ENCODE measurements at places on chromosomes 1 and 21.

DNA sequence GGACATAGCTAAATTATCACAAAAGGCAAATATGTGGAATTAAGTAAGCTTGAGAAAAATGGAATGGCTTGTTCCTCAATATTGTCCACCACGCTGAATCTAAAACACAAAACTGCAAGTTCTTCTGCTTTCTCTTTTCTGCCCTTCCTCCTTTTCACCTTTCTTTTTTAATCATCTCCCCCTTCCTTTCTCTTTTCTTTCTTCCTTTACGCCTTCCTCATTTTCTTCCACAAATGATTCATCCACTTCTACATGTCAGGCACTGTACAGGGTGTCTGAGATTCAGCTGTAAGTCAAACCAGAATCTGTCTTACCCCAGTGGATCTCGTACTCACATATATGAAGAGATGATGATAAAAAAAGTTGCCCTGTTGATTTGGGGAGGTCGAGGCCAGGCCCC, 1182.5 kb downstream of the MRPL39 start:
- no peak for DNase-seq

DNA sequence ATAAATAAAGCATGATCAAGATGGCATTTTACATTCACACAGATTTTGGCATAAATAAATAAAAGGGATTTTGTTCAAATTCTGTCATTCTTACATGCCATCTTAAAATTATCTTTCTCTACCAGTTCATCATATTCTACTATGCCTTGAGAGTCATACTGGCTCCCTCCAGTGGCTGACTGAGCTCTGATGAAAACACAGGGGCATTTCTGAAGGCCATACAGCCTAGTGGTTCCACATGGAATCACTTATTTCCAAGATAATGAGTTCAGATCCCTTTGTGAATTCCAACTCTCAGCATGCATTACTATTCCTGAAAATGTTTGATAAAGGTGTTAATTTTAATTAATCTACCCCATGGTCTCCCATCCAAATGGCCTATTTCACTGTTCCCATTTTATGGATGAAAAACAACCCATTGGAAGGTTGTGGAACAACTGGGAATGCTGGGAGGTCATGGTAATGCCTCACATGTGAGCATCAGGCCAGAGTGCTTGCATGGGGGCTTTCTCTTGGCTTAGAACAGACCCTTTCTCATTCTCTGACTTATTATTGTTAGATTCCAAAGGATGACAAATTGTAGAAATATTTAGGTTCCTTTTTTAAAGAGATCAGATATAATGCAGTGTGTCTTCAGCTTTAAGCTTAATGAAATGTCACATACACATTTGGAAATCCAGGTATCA, 622.4 kb upstream of the PKN2 start:
- DNase-seq = peak; percentile 84

GRCh38 chr1:203028784-203029553, 2.7 kb downstream of the PPFIA4 start:
- no peak for DNase-seq

GRCh38 chr1:107555578-107555977, 409.4 kb downstream of the VAV3 start:
- DNase-seq = no peak

GRCh38 chr1:111895469-111895868, 94.0 kb downstream of the KCND3 start:
- no peak for DNase-seq

GRCh38 chr1:167697667-167698141, 24.1 kb upstream of the MPZL1 start:
- no peak for DNase-seq

- no peak for DNase-seq
Measured at GRCh38 chr1:118933051-118933781, 54.9 kb downstream of the TBX15 start.

- peak; percentile 95 for DNase-seq
Measured at GRCh38 chr1:91583326-91583755, 82.7 kb downstream of the CDC7 start.

- DNase-seq = no peak
Measured at GRCh38 chr1:239583536-239583935, 197.2 kb downstream of the CHRM3 start.

DNA sequence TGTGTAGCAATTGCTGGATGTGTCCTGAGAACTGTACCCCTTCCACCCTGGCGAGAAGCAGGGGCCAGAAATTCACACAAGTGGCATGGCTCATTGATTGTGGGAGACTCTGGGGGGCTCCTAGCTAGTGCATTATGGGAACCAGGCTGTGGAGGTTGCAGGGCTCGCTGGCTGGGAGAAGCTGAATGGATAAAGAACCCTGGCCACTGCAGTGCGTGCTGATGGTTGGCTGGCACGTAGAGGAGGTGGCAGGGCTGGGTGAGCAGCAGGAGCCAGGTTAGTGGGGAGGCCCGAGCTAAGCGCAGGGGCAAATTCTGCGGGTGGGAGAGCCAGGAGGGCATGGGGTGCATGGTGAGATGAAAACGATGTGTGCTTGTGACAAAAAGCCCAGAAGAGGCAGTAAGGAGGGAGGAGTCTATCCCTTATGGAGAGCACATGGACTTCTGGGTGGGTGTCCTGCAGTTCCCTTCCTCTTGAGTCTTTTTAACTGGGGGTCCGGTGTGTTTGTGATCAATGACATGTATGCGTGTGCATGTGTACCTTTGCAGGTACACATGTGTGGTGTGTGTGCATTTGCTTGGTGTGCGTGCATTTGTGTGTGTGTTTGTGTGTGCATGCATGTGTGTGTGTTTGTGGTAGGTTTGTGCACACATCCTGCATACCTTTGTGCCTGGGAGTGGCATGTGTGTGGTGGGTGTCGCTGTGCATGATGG, 3.6 kb downstream of the GUK1 start:
- DNase-seq = no peak

DNA sequence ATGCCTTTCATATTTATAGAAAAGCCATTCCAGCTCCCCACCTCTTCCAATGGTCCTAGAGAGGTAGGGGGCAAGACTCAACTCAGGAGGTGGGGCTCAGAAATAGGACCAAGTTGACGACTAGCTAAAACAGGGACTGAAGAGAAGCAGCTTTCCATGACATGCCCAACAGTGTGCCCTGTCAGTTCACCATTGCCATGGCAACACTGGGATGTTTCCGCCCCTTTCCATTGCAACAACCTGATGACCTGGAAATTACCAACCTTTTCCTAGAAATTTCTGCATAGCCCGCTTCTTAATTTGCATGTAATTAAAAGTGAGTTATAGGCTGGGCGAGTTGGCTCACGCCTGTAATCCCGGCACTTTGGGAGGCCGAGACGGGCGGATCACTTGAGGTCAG, 22.4 kb upstream of the INTS3 start:
- no peak for DNase-seq

GRCh38 chr1:96492236-96492635, 229.3 kb upstream of the PTBP2 start:
- DNase-seq = no peak

DNA sequence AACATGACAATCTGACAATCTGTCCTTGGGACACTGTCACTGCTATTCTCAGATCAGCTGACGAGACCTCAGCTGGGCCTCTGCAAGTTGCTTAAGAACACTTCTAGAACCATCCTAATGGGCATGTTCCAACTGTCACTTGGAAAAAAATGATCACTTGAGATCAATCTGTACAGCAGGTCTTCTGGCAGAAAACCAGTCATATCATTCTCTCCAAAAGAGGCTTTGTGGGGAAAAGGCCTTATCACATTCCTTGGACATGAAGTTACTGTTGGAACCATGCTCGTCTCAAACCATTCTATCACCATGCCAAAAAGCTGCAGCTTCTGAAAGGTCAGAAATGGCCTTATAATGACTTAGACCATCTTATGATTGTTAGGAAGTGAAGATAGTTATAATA, 744.2 kb downstream of the USP25 start:
- no peak for DNase-seq

DNA sequence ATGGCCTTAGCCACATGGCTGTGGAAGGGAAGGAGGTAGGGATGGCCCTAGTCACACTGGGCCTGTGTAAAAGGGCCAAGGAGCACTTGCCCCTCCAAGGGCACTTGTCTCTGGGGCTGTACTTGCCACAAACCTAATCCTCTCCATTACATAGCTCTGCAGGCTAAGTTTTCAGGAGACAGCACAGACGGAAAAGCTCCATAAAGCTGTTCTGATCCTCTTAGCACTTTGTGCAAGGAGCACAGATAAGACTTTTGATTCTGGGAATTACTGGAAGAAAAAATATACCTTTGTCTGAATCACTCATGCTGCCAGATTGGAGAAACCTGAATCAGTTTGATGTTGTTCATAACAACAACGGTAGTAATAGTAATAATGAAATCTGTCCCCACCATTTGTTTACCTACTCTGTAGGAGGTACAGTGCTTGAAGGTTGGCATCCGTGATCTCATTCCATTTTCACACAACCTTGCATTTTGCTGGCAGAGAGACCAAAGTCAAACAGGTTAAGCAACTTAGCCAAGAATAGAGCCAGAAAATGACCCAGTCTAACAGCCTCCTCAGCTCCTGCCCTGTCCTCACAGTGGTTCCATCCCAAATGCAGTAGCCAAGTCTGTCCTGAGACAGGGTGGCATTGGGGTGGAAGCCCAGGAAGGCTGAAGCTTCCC, 207.1 kb downstream of the ROR1 start:
- DNase-seq = peak; percentile 83

DNA sequence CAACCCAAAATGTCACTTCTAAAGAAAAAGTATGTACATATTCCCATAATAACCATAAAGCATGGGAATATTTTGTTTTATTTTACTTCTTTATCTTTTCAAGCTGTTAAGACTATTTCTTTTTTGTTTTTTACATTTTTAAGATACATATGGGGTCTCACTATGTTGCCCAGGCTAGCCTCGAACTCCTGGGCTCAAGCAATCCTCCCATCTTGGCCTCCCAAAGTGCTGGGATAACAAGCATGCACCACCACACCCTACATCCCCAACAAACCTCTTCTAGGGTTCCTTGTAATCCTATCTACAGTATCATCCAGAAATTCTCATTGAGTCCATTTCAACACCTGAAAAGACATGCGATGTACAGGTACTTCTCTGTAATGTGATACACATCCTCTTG, 87.5 kb downstream of the TM2D1 start:
- DNase-seq = no peak

DNA sequence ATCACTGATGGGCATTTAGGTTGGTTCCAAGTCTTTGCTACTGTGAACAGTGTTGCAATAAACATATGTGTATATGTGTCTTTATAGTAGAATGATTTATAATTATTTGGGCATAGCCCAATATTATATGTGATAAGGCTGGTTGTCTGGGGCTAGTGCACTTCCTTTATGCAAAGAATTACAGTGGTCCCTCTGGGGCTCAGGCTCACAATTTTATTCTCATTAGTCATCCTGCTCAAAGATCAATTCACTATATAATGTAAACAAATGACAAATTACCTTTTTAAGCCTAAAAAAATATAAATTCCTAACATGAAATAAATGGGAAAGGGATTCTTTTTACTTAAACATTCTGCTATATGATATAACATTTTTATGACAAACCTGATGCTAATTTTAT, 5.0 kb downstream of the PLPPR4 start:
- DNase-seq = no peak

- DNase-seq = peak; percentile 57
Measured at GRCh38 chr21:25385911-25386474, 221.3 kb downstream of the MRPL39 start.

DNA sequence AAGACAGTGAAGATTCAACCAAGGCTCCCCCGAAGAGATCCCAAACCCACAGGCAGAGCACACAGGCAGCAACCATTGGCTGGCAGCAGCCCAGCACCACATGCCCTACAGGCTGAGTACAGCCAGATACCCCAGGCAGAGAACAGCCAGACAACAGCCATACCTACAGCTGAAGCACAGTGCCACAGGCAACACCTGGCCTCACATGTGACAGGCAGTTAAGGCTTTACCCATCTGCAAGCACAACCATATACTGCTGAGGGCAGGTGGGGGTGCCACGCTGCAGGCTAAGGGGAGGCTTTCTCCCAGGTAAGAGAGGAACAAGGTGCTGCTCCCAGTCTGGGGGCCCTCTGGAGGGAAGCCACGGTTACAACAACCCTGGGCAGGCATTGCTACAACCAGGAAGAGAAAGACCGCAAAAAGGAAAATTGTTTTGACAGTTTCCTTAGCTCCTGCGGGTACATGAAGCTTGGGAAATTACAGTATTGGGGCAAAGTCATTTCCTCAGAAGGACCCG, 12.3 kb downstream of the CHIT1 start:
- peak; percentile 11 for DNase-seq

- no peak for DNase-seq
Measured at GRCh38 chr1:218896202-218896601, 277.5 kb upstream of the LYPLAL1 start.

- no peak for DNase-seq
Measured at GRCh38 chr1:80310703-80311245, 1304.2 kb upstream of the ADGRL4 start.

DNA sequence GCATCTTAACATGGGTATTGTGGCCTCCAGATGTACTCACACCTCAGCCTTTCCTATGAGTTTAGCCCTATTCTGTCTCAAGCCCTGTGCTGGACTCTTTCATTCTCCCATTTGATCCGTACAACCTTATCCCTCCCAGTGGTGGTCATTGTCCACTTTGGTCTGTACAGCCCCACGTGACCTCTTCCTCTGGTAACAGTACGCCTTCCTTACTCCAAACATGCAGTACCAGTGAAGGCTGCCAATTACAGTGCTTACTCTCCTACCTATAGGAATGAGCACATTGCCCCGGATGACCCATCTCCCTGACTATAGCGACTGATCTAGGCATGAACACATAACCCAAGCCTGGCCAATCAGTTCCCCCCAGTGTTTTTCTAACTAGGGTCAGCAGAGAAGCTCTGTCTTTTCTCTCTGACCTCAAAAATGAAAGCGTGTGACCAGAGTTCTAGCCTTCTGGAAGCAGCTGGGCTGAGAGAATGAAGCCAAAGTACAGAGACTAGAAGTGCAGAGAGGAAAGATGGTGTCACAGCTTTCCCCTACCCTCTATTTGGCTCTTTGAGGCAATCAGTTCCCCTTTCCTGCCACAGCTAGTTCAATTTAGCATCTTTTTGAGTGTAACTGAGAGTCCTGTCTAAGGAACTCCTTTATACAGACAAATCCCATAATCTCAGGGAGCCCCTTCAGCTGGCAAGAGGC, 9.9 kb upstream of the QSOX1 start:
- no peak for DNase-seq

DNA sequence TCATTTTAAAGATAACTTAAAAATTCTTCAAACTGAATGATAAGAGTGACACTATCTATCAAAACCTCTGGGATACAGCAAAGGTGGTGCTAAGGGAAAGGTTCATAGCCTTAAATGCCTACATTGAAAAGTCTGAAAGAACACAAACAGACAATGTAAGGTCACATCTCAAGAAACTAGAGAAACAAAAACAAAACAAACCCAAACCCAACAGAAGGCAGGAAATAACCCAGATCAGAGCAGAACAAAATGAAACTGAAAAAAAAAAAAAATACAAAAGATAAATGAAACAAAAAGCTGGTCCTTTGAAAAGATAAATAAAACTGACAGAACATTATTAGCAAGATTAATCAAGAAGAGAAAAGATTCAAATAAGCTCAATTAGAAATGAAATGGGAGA, 6.8 kb downstream of the ODF2L start:
- no peak for DNase-seq

- peak; percentile 43 for DNase-seq
Measured at GRCh38 chr1:212774584-212774983, 17.0 kb downstream of the NSL1 start.

- no peak for DNase-seq
Measured at GRCh38 chr21:35225573-35225972, 176.5 kb upstream of the RUNX1 start.

All from bronchial epithelial cell (primary cell).